Heart left ventricle (tissue), 16 donors: ENCODE measurements at places on chromosomes 7 and 10.

- H3K36me3 ChIP-seq, result no peaks in the 10 kb centered on the region
- no peak overlapping the region for H3K27ac ChIP-seq
- no peaks in the 10 kb centered on the region for H3K4me1 ChIP-seq
- DNase-seq, result no peak
- H3K27me3 ChIP-seq, result no peaks in the 10 kb centered on the region
These were observed 32.7 kb upstream of the BAMBI start for GRCh38 chr10:28644647-28645046.

DNA sequence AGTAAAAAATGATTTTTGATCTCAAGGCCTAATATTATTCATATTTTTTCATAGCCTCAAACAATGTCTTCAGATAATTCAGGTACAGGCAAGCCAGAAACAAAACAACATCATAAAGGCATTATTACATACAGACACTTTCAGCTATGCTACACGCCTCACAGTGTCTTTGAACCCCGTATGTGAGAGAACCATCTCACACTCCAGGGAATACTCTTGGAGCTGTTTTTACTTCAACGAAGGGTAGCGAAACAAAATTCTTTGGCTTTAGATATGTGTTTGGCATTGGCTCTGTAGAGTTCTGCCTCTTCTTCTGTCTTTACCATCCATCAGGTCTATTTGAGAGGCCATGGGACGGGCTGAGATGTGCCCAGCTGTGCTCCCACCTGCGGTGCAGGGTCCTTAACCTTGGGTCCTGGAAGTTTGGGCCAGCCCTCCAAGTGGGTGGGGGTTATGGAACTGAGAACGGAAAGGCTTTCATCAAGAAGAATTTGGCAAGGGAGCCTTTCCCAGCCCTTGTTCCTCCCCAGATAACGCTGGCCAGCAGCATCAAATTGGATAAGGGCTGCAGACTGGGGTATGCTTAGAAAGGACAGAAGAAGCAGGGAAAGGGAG lies 276.9 kb downstream of the TCF7L2 start:
- H3K27me3 ChIP-seq, result peaks cover 5% of the 10 kb centered on the region
- no peaks in the 10 kb centered on the region for H3K36me3 ChIP-seq
- H3K4me1 ChIP-seq, result no peaks in the 10 kb centered on the region
- DNase-seq, result no peak
- no peak overlapping the region for H3K4me3 ChIP-seq

- DNase-seq, result no peak
- H3K27ac ChIP-seq, result no peak overlapping the region
- no peaks in the 10 kb centered on the region for H3K36me3 ChIP-seq
These were observed 661.5 kb downstream of the MAGI2 start for GRCh38 chr7:78792006-78792405.

- H3K36me3 ChIP-seq, result no peaks in the 10 kb centered on the region
- peak; percentile 12 for DNase-seq
- no peak overlapping the region for H3K4me3 ChIP-seq
- no peaks in the 10 kb centered on the region for H3K4me1 ChIP-seq
These were observed 272.8 kb downstream of the ELFN1 start for GRCh38 chr7:1942941-1943289.

- no peak for DNase-seq
- H3K4me1 ChIP-seq, result no peaks in the 10 kb centered on the region
- peaks cover 46% of the 10 kb centered on the region for H3K36me3 ChIP-seq
- no peaks in the 10 kb centered on the region for H3K27me3 ChIP-seq
- no peak overlapping the region for H3K4me3 ChIP-seq
- no peak overlapping the region for H3K27ac ChIP-seq
These were observed 17.2 kb downstream of the SAP25 start for GRCh38 chr7:100556541-100556940.

DNA sequence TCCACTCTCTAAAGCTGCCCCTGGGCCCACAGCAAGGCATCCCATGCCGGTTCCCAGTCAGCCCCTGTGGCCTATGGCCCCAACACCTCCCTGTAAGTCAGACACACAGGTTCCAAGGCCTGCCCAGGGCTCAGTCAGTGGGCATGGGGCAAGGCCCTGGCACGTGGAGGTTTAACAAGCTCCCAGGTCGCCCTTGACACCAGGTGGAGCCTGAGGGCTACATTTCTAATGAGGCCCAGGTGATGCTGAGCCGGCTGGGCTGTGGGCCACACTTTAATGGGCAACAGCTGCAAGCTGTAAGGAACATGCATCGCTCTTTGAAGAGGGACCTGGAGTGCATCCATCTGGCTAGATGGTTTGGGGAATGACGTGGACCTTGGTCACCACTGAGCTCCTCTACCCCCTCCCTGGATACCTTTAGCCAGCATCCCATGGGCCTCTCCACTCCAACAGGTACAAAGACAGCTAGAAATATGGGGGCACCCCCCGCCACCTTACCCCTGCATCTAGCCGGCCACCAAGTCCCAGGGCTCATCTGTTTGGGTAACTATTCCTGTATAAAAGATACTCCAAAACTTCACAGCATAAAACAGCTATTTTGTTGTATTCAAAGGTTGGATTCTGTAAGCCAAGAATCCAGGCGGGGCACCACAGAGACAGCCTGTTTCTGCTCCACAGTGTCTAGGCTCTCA lies 122.5 kb downstream of the OAT start:
- no peak overlapping the region for H3K4me3 ChIP-seq
- H3K36me3 ChIP-seq, result no peaks in the 10 kb centered on the region
- H3K4me1 ChIP-seq, result no peaks in the 10 kb centered on the region
- H3K27me3 ChIP-seq, result no peaks in the 10 kb centered on the region
- DNase-seq, result no peak
- H3K27ac ChIP-seq, result no peak overlapping the region

DNA sequence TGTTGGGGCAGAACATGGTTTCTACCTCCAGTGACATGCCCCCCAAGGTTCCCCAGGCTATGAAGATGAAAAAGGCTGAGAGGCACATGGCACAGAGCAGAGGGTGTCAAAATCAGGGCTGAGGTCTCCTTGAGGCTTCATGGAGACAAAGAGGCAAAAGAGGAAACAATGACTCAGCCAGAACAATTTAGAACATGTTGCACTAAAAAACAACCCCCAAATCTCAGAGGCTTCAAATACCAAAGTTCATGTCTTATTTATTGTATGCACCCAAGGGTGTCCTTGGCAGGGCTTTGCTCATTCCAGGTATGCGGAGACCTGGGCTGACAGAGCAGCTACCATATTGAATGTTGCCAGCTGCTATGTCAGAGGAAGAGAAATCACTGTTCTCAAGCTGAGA lies 964.1 kb downstream of the GRID1 start:
- no peaks in the 10 kb centered on the region for H3K4me1 ChIP-seq
- H3K27ac ChIP-seq, result no peak overlapping the region
- DNase-seq, result no peak
- no peaks in the 10 kb centered on the region for H3K36me3 ChIP-seq
- no peaks in the 10 kb centered on the region for H3K27me3 ChIP-seq
- no peak overlapping the region for H3K4me3 ChIP-seq

DNA sequence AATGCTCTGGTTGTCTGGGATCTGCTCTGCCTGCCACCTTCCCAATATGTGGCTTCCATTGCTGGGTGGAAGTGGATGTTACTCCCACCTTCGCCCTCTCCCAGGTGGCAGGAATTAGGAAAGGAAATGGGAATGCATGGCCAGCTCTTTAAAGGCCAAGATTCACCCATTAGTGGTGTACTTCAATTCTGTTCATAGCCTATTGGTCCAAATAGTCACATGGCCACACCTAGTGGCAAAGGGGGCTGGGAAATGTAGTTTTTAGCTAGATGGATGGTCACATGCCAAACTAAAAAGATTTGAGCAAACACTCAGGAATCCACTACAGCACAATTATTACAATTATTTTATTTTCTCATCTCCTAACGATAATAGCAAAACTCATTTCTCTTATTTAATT lies 135.1 kb downstream of the NPY start:
- no peaks in the 10 kb centered on the region for H3K4me1 ChIP-seq
- no peak overlapping the region for H3K4me3 ChIP-seq
- no peak for DNase-seq
- no peaks in the 10 kb centered on the region for H3K27me3 ChIP-seq

DNA sequence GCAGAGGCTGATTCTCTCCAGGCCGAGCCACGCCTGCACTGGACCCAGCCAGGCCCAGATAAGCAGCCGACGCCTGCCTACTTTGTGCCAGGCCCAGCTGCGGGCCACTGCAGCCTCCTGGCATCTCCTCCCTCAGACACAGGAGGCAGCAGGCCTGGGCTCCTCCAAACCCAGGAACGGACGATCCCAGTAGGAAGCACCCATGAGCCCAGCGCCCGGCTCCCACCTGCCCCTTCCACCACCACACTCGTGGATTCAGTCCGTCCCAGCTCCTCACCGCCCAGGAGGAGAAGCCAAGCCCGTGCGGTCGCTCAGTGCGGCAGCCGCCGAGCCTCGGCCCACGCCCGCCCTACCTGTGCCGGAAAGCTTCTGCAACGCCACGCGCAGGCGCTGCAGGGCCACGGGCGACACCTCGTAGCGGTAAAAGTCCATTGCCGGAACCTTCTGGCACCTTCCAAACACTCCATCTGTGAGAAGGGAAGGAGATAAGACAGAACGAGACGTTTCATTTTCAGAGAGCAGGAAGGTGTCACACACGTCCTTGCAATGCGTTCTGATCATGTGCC lies 271.1 kb downstream of the PTPRN2 start:
- no peak overlapping the region for H3K4me3 ChIP-seq
- no peak overlapping the region for H3K27ac ChIP-seq
- H3K36me3 ChIP-seq, result no peaks in the 10 kb centered on the region
- peaks cover 3% of the 10 kb centered on the region for H3K4me1 ChIP-seq

DNA sequence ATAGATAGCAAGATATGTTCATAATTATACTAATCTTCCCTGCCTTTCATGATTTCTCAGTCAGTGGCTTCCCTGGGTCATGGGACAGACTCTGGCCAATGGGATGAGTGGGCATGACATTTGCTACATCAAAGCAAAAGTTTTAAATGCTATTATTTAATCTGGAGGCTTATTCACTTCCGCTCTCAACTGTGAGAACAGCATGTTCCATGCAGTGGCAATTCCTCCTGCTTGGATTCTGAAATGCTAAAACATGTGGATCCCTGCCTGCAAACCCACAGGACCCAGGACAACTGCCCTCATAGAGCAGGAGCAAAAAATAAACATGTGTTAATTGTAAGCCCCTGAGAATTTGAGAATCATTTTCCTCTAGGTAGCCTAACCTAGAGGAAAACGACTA lies 1412.4 kb upstream of the CELF2 start:
- no peak for DNase-seq
- no peak overlapping the region for H3K27ac ChIP-seq
- no peaks in the 10 kb centered on the region for H3K4me1 ChIP-seq

- no peak overlapping the region for H3K4me3 ChIP-seq
- DNase-seq, result no peak
- H3K4me1 ChIP-seq, result no peaks in the 10 kb centered on the region
- H3K27ac ChIP-seq, result no peak overlapping the region
These were observed 139.9 kb downstream of the CFTR start for GRCh38 chr7:117619681-117620080.

GRCh38 chr7:2666155-2666554 lies 21.8 kb upstream of the AMZ1 start:
- peaks cover 23% of the 10 kb centered on the region for H3K4me1 ChIP-seq
- H3K36me3 ChIP-seq, result no peaks in the 10 kb centered on the region
- DNase-seq, result no peak
- H3K4me3 ChIP-seq, result no peak overlapping the region

DNA sequence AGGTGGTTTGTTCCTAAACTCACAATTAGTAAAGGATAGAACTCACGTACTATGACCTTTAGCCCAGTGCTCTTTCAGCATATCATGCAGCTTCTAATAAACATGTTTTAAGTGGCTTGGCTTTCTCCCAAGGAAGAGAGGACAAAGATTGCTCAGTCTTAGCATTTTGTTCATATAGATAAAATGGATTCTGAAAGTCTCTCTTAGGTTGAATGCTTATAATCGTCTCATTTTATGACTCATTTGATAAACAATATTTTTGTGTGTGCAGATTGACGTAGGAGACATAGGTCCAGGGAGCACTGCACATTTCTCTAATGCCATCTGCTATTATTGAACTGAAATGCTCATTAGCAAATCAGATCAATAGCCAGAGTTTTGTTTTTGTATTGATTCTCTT lies 44.8 kb downstream of the GNAT3 start:
- no peak overlapping the region for H3K4me3 ChIP-seq
- H3K4me1 ChIP-seq, result peaks cover 25% of the 10 kb centered on the region
- peak overlapping the region; percentile 57 for H3K27ac ChIP-seq
- no peaks in the 10 kb centered on the region for H3K36me3 ChIP-seq
- DNase-seq, result no peak

GRCh38 chr10:74049955-74050354 lies 52.0 kb downstream of the VCL start:
- peak overlapping the region; percentile 65 for H3K27ac ChIP-seq
- peaks cover 79% of the 10 kb centered on the region for H3K4me1 ChIP-seq
- H3K4me3 ChIP-seq, result no peak overlapping the region

DNA sequence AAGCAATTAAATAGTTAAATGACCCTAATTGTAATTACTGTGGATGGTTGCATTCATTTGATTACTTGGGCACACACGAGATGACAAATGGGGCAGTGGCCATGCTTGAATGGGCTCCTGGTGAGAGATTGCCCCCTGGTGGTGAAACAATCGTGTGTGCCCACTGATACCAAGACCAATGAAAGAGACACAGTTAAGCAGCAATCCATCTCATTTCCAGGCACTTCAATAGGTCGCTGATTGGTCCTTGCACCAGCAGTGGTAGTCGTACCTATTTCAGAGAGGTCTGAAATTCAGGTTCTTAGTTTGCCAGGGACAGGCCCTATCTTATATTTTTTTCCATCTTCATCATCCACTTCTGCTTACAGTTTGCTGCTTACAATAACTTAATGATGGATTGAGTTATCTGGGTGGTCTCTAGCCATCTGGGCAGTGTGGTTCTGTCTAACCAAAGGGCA lies 8.3 kb downstream of the PCBD1 start:
- no peaks in the 10 kb centered on the region for H3K27me3 ChIP-seq
- H3K4me1 ChIP-seq, result no peaks in the 10 kb centered on the region
- no peak overlapping the region for H3K27ac ChIP-seq

GRCh38 chr10:118259288-118259906 lies 82.7 kb downstream of the FAM204A start:
- H3K27ac ChIP-seq, result no peak overlapping the region
- H3K36me3 ChIP-seq, result no peaks in the 10 kb centered on the region
- no peak for DNase-seq
- H3K4me1 ChIP-seq, result no peaks in the 10 kb centered on the region

DNA sequence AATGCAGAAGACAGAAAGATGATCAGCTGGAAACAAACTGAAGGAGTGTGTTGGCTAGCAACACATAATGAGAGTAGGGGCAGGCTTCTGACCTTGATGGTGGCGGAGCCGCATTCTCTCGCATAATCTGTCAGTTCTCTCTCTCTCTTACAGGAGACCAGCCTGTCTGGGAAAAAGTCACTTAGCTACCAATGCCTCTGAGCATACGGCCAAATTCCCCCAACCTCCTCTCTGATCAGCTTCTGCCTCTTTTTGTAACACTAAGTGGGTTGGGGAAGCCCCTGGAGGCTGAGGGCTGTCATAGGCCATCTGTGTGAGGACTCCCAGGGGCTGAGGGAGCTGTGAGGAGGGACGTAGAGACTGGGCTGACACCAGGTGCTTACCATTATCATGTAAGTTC lies 104.6 kb downstream of the HIPK2 start:
- no peak overlapping the region for H3K4me3 ChIP-seq
- no peaks in the 10 kb centered on the region for H3K27me3 ChIP-seq
- peaks cover 23% of the 10 kb centered on the region for H3K4me1 ChIP-seq
- H3K36me3 ChIP-seq, result no peaks in the 10 kb centered on the region
- no peak overlapping the region for H3K27ac ChIP-seq

GRCh38 chr10:47335906-47336305 lies 12.3 kb upstream of the RBP3 start:
- no peak for DNase-seq
- H3K27me3 ChIP-seq, result no peaks in the 10 kb centered on the region
- no peak overlapping the region for H3K27ac ChIP-seq
- H3K4me3 ChIP-seq, result no peak overlapping the region
- no peaks in the 10 kb centered on the region for H3K4me1 ChIP-seq
